EH (cell line): ENCODE measurements at places on chromosomes 6 and 20.

- DNase-seq = peak; percentile 95
Observed at GRCh38 chr6:154386848-154387717, 30.5 kb upstream of the IPCEF1 start.

GRCh38 chr6:113999284-113999683 is 28.3 kb upstream of the HDAC2 start:
- DNase-seq = no peak

DNA sequence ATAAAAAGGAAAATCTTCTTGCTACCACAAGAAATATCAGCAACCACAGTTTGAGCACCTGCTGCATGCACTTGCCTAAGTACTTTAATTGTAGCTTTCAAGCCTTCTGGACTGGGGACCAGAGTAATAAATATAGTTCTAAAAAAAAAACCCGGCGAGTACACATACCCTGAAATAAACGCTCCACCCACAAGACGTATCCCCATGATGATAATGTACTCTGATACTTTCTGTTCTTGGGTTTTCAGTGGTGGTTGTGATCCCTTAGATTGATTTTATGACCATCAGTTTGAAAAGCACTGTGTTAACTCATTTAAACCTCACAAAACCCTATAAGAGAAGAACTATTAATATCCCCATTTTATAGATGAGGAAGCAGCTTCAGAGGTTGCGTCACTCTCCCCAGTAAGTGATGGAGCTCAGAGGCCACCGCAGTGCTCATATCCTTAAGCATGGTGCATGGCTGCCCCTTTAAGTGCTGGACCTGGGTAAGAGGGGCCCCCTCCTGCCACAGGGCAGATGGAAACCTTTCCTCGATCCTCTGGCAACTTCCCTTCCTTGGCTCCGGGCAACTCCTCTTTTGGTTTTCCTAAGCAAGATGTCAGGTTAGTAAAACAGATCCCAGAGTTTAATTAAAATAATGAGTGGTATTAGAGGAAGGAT is 67.3 kb downstream of the KCNB1 start:
- DNase-seq = no peak

GRCh38 chr20:55580475-55580874 is 424.8 kb downstream of the CBLN4 start:
- DNase-seq = no peak

DNA sequence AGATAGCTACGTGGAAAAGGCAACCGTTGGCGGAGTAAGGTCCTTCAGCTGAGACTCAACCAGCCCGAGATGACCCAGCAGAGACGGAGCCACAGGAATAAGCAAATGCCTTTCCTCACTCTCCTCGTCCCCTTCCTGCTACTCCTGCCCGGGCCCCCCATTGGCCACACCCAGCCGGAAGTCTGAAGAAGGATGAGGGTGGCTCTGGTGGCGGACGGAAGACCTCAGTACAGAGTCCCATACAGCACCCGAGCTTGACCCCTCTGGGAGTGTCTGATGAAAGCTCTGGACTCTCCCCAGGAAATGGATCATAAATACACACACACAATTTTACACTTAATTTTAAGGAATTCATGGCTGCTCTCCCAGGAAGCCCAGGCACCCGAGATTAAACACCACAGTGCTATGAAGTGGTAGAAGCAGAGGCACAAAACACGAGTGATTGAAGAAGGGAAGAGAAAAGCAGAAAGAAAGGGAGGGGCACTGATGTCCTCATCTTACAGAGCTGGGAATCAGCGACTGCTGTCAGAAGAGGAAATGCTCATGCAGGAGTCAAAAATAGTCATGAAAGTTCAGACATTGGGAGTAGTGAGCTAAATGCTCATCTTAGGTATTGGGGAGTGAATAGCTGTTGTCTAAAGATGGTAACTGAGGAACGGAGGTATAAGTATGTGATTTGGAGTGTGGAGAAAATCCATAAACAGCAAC is 125.6 kb downstream of the BANF2 start:
- DNase-seq = peak; percentile 61

DNA sequence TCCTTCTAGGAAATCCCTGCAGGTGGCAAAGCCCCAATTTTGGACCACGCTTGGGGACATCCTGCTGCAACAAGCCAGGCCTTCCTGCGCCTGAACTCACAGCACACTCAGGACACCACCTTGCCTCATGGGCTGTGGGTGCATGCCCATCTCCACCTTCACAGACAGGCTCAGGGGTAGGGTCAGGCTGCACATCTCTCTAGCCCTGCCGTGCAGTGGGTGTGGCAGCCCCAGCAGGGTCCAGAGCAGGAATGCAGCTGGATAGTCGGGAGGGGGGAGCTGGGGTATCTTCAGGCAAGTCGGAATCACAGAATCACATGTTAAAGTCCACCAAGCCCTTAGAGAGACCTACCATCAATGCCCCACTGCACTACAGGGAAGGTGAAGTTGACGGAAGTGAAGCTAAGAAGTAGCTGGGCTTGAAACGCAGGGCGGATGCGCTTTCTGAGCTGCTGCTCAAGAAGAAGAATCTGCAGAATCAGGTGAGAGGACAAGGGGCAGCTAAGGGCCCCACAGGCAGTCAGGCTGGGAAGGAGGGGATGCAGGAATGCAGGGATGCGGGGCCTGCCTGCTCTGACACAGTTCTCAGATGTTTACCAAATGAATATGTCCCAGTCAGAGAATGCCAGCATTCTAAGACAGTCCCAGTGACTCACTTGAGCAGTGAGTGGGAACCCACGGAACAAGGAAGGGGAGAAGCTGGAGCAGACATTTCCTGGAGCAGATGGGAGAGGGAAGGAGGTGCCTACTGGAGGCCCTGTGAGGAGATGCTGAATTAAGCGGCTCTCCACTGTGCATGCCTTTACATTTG is 11.3 kb downstream of the SERPINB6 start:
- DNase-seq = peak; percentile 94

GRCh38 chr6:75752365-75752764 is 3.3 kb downstream of the MYO6 start:
- no peak for DNase-seq

DNA sequence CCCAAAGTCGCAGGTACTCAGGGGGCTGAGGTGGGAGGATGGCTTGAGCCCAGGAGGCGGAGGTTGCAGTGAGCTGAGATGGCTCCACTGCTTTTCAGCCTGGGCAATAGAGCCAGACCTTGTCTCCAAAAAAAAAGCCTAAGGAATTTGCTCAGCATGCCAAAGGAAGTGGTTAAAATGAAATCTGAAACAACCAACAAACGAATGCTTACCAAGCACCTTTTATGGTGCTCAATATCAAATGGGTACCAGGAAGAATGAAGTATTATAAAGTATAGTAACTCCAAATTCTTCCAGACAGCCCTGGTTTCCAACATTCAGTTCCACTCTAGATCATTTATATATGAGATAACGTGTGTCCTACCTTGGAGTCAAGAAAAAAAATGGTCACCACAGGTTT is 14.0 kb downstream of the GMDS start:
- DNase-seq = peak; percentile 59

DNA sequence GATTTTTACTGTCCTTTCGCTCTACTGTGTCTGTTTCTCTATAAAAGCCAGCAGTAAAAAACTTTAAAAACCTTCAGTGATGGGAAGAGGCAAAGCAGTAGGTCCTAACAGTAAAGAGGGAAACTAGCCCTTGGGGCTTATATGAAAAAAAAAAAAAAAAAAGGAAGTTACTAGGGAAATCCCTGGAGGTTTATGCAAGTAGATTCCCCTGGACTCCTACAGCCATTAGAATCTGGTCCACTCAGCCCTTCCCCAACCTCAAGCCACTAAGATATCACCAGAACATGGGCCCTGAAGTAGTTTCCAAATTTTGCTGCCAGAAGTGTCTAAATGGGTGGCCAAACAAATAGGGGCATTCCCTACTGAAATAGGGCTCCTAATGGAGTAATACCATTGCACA is 70.5 kb upstream of the HINT3 start:
- no peak for DNase-seq

DNA sequence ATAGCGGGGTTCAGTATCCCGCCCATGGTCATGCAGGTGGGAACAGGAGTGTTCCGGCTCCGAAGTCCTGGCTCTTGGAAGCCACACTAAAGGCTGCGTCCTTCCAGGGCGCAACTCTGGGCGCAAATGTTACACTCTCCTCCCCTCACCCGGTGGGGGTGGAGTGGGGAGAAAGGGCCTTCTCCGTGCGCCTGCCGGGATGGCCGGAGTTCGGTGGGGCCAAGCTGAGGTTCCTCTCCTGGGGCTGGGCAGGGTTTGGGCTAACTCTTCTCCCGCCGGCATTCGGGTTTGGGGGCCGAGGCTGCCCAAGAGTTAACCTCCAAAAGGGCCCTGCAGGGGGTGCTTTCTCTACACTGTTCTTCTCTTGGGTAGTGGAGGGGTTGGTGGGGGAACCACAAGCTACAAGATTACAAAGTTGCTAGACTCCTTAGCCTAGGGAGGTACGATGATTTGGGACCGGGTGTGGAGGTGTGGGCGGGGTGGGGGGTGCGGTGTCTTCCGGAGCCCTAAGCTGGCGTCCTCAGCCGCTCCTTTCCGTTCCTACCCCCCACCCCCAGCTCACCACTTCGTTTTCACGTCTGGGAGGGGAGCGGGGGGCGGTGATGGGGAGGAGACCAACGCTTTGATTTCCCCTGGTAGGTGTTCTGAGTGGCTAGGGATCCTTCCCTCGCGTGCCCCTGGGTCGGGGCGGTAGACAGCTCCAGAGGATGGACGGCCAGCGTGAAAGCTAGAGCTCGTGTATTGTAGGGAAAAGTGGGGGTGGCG is 12.3 kb downstream of the NRN1 start:
- no peak for DNase-seq

GRCh38 chr6:17161076-17161475 is 59.2 kb downstream of the STMND1 start:
- DNase-seq = peak; percentile 62

- no peak for DNase-seq
Observed at GRCh38 chr6:152977556-152977955, 5.3 kb downstream of the FBXO5 start.

DNA sequence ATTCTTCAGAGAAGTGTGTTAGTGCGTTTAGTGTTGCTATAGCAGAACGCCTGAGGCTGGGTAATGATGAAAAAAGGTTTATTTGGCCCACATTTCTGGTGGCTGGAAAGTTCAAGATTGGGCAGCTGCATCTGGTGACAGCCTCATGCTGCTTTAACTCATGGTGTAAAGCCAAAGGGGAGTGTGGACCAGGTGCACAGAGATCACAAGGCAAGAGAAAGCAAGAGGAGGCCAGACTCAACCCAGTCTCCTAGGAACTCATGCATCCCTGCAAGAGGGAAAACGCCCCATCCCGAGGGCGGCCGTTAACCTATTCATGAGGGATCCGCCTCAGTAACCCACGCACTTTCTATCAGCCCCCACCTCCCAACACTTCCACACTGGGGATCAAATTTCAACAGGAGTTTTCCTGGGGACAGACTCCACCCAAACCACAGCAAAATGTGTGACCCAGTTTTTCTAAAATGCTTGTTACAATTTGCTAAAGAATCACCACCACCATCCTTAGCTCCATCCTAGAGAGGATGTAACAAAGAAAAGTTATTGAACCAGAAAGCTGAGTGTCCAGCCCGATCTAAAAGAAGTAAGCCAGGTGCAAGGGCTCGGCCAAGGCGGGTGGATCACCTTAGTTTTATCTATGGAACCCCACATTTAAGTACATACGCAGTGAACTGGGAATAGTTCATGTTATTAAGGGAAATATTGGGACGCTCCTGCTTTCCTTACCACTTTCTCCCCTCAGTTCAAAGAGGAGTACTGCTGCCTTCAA is 164.8 kb downstream of the QKI start:
- peak; percentile 32 for DNase-seq

DNA sequence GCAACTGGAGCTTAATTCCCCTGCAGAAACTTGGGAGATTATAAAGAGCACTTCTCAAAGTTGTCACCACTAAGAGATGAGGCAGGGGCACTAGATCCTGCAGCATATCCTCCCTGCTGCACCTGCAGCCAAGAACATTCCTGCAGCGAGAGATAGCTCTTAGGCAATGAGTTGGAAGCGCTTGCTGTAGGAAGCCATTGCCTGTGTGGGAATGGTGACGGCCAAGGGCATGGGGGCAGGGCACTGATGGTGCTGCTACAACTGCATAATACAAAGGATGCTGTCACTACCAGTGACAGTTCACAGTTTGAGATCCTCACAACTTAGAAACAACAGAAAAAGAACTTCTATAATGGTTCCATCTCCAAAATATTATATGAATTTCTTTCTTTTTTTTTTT is 89.9 kb downstream of the CDS2 start:
- DNase-seq = no peak

DNA sequence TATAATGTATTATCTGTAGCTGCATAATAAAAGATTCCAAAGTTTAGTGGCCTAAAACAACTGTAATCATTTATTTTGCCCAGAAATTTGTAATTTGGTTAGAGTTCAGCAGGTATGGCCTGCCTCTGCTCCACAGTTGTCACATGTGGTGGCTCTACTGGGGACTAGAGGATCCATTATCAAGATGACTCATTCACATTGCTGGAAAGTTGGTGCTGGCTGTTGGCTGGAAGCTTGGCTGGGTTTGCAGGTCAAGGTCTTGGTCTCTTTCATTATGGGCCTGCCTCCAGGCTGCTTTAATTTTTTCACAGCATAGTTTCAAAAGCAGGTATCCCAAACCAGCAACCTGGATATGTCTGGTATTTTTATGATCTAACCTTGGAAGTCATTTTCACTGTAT is 17.6 kb downstream of the TRDN start:
- no peak for DNase-seq

DNA sequence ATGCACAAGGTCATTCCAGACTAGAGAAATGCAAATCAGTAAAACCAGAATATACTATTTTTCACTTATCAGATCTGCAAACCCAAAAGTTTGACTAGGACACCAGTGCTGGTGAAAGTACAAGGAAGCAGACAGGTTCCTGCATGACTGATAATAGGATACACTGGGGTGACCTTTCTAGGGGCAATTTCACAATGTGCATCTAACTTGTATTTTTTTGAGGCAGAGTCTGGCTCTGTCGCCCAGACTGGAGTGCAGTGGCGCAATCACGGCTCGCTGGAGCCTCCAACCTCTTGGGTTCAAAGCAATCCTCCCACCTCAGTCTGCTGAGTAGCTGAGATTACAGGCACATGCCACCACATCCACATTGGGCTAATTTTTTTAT is 11.4 kb downstream of the COMMD7 start:
- DNase-seq = peak; percentile 33

GRCh38 chr6:128509709-128510108 is 10.7 kb downstream of the PTPRK start:
- DNase-seq = no peak

DNA sequence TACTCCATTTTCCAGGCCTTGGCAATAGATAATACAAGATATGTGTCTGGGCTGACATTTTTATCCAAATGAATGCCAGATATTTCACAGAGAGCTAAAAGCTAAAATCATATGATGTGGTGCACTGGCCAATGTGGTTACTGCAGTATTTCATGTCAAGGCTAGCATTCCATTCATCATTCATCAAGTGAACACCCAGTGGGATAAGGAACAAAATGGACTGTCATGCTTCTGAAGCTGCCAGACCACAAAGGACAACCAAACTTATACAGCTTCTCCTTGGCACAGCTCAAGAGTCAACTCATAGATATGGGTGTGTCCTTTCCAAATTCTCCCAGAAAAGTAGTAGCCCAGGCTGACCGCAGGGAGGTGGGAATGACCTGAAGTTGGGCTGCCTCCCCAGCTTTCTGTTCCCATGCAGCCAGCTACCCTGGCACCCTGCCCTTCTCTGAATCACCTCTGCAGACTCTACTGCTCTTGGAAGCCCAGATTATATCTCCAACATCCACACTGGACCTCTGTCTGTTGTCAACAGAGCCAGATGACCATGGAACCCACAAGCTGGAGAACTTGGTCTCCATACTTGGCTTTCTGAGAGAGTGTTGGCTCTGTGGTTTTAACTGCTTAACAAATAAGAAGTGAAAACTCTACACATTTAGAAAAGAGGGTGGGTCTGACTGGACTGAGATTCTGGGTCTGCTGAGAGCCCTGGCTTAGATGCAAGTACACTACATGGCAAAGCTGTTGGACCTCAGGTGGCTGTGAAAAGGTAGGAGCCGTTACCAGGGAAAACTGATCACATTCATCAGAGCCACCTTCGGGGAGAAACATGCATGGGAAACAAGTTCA is 122.8 kb downstream of the ALDH8A1 start:
- DNase-seq = peak; percentile 99
